ENCODE measurements at places on chromosomes 12 and 14.

GRCh38 chr12:123267335-123267920, 4.2 kb downstream of the CDK2AP1 start:
- DNase-seq = peak; percentile 32

GRCh38 chr14:103499709-103500108, 22.9 kb downstream of the CKB start:
- no peak for DNase-seq

DNA sequence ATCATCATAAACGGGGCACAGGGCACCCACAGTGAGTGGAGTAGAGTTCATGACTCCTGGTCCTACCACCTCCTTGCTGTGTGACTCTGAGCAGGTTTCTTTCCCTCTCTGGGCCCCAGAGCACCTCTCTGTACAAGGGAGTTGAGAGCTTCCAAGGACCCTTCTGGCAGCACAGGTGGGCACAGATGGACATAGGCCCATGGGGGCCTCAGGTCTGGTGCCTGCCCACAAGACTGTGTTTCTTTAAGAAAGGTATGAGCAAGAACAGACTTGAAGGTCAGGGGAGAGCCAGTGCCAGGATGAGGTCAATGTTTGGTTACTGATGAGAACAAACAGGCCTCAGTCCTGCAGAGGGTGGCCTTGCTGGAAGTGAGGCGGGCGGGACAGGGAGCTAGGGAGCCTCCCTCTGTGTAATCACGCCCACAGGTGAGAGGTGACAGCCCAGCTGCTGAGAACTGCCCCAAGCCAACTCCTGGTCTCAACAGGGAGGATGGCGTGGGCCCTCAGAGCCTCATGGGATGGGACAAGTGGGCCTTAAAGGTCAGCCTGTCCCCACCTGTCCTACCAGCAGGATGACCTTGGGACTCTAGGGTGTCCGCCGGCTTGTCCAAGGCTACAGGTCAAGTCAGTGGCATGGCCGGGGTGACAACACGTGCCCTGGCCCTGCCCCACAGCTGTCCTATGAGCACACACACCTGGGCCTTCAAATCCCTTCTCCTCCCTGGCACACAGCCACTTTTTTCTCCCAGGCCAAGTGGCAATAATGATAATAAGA, 49.1 kb downstream of the CCDC85C start:
- DNase-seq = no peak

- no peak for DNase-seq
Measured at GRCh38 chr12:111503116-111503515, 96.0 kb downstream of the ATXN2 start.

- DNase-seq = no peak
Measured at GRCh38 chr14:65351493-65352194, 60.9 kb upstream of the FUT8 start.

- DNase-seq = no peak
Measured at GRCh38 chr12:109655578-109655977, 58.0 kb upstream of the FAM222A start.

- no peak for DNase-seq
Measured at GRCh38 chr12:10740182-10740581, 17.1 kb upstream of the YBX3 start.

- DNase-seq = peak; percentile 70
Measured at GRCh38 chr14:101118746-101119591, 215.4 kb upstream of the RTL1 start.

GRCh38 chr14:51774209-51774608, 86.2 kb upstream of the GNG2 start:
- DNase-seq = no peak

DNA sequence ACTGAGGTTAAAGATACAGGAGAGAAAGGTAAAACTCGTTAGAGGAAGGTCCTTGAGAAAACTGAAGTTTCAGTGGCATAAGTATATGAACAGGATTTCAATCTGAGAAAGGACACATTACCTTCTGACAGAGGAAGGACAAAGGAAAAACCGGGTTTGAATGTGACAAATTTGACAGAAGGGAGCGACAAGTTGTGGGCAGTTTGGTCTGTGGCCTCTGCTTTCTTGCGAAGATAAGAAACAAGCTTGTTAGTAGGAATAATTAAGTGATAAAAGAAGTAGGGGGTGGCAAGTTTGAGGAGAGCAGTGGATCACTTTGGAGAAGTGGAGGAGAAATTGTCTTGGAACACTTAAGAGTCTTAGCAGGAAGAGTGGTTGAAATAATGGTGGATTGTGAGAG, 5.1 kb downstream of the MON2 start:
- no peak for DNase-seq

- no peak for DNase-seq
Measured at GRCh38 chr12:800401-800800, 48.0 kb downstream of the WNK1 start.

- no peak for DNase-seq
Measured at GRCh38 chr14:50736932-50737419, 68.9 kb upstream of the SAV1 start.

- DNase-seq = peak; percentile 53
Measured at GRCh38 chr14:104386151-104386841, 193.3 kb upstream of the C14orf180 start.

GRCh38 chr14:92501891-92502351, 11.7 kb upstream of the RIN3 start:
- DNase-seq = no peak

GRCh38 chr14:57714487-57714931, 151.4 kb downstream of the SLC35F4 start:
- peak; percentile 72 for DNase-seq

GRCh38 chr12:104577581-104577981, 120.8 kb downstream of the CHST11 start:
- no peak for DNase-seq

DNA sequence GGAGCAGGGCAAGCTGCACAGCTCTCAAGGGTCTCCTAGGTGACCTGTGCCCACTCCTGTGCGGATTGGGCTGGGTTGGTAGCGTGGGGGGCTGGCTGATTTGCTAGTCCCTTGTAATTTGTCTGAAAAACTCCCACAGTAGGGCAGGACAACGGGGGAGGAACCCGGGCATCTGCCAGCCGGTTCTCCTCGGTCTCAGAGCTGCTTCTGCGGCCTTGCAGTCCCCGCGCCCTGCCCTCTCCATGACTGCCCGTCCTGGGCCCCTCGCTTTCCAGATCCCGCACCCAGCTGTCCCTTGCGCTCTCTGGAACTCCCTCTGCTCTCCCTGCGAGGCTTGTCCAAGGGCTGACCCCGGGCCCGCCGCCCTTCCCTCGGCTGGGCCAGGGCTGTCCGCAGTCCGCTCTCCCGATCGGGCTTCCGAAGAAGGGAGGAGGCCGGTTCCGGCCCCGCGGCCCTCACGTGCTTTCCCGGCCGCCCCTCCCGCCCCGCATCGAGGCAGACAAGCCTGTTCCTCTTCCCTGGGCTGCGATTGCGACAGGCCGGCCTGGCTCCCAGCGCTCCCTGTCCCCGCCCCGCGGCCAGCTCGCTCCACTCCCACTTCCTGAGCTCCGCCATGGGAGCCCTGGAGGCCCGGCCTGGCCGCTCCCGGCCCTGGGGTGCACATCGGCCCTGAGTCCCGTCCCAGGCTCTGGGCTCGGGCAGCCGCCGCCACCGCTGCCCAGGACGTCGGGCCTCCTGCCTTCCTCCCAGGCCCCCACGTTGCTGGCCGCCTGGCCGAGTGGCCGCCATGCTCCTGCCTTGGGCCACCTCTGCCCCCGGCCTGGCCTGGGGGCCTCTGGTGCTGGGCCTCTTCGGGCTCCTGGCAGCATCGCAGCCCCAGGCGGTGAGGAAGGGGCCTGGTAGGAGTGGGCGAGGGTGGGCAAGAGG, at the start of gene LTBR:
LTBR (plus strand) TSS at position 591 of the 927 bp plus-strand sequence; CDS start at position 788, 197 bp downstream.
- peak; percentile 82 for DNase-seq

GRCh38 chr12:51027342-51027835, 1.2 kb upstream of the SLC11A2 start:
- no peak for DNase-seq

- no peak for DNase-seq
Measured at GRCh38 chr14:104264495-104265265, 126.3 kb downstream of the KIF26A start.

DNA sequence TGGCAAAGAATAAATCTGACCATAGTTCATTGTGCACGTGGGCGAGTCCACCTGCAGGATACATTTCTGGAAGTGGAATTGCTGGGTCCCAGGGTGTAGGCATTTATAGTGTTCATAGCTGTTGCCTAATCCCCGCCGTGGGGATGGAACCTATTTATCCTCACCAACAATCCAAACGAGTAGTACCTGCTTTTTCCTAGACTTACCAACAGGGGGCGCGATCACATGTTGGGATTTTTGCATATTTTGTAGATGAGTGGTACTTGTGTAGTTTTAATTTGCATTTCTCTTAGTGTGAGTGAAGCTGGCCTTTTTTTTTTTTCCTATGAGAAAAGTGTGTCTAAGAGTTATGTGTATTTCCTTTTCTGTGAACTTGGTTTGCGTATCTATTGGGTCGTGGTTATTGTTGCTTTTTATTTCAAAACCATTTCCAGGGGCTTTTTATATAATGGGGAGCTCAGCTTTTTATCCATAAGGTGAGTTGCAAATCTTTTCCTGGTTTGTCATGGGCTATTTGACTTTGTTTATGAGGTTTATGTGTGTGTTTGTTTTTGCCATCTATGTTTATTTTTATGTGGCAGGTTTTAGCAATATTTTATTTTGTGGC, 67.2 kb downstream of the CCDC92 start:
- peak; percentile 68 for DNase-seq

GRCh38 chr12:111121840-111122239, 201.5 kb upstream of the MYL2 start:
- DNase-seq = no peak

- no peak for DNase-seq
Measured at GRCh38 chr12:50841716-50842531, 802 bp upstream of the TMPRSS12 start.

DNA sequence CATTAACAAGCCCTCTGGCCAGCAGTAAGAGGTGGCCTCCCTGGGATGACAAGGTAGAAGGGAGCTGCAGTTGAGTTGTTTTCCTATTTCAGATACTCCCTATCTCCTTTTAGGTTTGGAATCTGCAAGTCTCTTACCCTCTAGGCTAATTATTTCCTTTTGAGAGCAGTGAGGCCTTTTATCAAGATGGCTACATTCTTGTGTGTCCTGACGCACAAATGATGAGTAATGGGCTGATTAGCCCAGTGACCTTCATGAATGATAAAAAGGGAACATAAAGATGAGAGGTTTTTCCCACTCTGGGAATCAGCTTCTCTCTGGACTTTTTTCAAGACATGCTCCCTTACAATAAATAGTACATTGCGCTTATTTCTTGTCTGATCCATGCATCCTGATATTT, 22.9 kb downstream of the DYRK2 start:
- no peak for DNase-seq

GRCh38 chr14:100345711-100346110, 22.6 kb downstream of the SLC25A47 start:
- no peak for DNase-seq

GRCh38 chr12:127241072-127241817, 1025.7 kb upstream of the TMEM132C start:
- DNase-seq = no peak

- no peak for DNase-seq
Measured at GRCh38 chr12:128911861-128912260, 58.6 kb downstream of the GLT1D1 start.

- no peak for DNase-seq
Measured at GRCh38 chr14:94317259-94317658, 5.9 kb downstream of the SERPINA6 start.

DNA sequence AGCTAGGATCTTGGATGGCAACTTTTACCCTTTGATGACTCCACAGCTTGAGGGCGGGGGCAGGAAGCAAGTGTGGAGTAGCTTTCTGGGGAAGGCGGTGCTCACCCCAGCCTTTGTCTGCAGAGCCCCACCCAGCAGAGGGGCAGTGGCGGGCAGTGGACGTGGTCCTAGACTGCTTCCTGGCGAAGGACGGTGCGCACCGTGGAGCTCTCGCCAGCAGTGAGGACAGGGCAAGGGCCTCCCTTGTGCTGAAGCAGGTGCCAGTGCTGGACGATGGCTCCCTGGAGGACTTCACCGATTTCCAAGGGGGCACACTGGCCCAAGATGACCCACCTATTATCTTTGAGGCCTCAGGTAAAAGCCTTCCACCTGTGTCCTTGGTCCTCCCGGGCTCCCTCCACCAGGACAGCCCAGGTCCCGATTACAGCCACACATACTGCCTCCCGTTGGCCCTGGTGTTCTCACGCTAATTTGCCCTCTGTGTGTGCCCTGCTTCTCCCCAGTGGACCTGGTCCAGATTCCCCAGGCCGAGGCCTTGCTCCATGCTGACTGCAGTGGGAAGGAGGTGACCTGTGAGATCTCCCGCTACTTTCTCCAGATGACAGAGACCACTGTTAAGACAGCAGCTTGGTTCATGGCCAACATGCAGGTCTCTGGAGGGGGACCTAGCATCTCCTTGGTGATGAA, 1.2 kb downstream of the TAPBPL start:
- no peak for DNase-seq

- DNase-seq = no peak
Measured at GRCh38 chr12:96237465-96238077, 43.4 kb downstream of the ELK3 start.

DNA sequence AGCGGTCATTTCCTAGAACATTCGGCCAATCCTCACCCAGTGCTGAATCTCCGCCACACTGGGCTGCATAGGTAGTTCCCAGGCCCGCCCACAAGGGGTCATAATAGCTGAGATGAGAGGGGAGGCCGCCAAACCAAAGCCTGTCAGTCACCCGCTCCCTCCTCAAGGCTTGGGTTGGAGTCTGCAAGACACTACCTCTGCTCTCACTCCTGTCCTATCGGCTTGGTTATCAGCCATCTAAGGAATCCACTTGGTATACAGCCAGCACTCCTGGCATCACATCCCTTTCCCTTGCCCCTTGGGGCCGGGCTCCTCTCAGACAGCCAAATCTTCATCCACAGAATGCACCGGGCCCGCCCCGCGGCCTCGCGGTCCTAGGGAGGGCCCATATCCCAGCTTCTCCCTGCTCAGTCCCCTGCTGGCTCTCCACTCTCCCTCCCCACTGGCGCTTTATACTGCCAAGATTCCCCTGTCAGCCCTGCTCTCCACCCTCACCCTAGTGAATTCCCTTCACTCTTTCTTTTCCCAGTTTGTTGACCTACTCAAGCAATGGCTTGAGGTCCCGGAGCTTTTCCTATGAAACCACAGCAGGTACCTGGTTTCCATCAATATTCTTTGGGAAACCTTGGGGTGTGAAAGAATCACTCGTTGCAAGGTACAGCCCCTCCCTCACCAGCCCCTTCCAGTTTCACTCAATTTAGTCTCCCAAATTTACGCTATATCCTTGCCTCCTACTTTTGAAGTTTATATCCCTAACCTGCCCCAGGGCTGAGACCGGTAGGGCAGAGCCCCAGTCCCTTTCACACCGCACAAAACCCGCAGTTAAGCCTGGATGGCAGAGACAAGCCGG, 1.4 kb downstream of the IFFO1 start:
- DNase-seq = peak; percentile 93

DNA sequence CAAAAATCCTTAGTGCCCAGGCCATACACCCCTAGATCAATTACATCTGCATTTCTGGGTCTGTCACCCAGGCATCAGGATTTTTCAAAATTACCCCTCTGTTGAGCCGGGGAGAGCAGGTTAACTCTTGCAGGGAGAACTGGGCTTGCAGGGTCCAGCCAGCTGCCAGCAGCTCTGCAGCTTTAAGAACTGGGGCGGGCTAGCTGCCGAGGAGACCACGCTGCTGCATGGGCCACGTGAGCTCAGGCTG, at the start of gene DGLUCY:
DGLUCY (plus strand) TSS at position 245 of the 250 bp plus-strand sequence. CDS start 46,222 bp downstream, outside the sequence.
- no peak for DNase-seq

Measured in eye (tissue), 1 donor.